Large intestine (tissue), 12 donors: ENCODE measurements at places on chromosomes 12 and 14.

GRCh38 chr12:102484428-102484958, 4.1 kb upstream of the IGF1 start:
- peak; percentile 17 for DNase-seq

DNA sequence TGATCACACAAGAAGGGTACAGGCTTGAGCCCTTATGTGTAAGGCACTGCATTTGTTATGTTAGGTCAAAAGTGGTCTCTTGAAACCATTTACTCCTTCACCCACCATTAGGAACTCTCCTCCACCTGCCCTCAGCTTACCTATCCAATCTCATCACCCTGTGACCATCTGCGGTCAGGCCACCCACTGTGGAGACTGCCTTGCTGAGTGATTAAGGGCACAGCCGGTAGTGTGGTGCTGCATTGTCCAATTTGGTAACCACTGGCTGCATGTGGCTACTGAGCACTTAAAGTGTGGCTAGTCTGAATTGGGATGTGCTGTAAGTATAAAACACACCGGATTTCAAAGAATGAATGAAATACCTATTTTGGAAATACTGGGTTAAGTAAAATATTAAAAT, 177.1 kb upstream of the PARP11 start:
- no peak for DNase-seq

DNA sequence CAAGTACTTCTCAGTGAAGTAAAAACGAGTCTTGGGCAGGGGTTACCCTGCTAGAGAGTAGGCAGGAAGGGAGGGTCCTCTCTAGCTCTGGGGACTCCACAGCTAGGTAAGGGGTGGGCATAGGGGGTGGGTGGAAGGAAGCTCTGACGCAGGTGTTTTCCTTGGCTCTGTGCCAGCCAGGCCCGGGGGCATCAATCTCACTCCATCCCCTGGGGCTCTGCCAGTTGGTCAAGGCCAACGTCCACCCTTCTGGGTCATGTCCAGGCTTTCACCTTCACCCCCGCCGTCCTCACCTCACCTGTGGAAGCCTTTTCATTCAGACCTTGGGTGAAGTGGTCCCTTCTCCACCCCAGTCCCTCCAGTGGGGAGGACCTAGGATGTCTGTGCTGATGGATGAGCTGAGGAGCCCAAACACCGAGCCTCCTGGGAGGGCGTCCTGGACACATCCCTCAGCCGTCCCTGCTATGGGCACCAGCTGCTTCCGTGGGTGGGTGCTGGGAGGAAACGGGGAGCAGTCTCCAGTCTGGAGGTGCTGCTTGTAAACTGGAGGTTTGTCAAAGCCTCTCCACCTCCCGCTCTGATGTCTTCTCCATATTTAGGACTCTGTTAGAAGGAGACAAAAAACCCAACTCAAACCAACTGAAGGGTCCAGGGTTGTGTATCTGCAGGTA, 71.5 kb upstream of the SFSWAP start:
- no peak for DNase-seq

DNA sequence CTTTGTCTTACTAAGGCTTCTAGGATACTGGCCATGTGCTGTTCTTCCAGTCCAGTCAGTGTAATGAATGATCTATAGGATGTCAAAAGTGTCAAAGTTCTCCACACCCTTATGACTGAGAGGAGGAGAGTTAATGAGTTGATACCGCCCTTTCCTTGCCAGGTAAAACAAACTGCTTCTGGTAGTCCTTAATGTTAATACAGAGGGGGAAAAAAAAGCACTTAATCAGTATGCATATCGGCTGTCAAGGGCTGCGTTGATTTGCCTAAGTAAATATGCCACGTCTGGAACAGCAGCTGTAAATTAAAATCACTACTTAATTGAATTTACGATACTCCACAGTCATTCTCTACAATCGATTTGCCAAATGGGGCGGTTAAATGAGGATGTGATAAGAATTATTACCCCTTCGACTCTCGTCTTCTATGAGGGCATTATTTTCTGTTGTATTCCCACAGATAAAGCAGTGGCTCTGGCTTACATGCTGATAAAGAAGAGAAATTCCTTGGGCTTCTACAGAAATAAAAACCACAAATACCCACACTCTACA, 416.0 kb downstream of the KCNH5 start:
- peak; percentile 23 for DNase-seq

DNA sequence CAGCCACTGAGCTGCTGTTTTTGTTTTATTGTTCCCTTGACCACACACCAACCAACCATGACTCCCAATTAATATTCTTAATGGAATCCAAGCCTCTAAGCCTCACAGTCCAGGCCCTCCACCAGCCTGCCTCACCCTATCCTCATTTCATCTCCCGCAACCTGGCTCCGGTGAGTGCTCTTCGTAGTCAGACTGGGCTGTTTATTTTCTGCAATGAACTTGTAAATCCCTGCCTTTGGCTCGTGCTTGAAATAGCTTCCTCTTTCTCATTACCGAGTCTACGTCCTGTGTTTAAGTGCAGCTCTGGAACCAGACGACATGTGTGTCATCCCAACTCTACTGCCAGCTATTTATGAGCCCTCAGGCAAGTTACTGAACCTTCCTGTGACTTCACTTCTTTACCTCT, 12.4 kb upstream of the ETFBKMT start:
- DNase-seq = no peak

DNA sequence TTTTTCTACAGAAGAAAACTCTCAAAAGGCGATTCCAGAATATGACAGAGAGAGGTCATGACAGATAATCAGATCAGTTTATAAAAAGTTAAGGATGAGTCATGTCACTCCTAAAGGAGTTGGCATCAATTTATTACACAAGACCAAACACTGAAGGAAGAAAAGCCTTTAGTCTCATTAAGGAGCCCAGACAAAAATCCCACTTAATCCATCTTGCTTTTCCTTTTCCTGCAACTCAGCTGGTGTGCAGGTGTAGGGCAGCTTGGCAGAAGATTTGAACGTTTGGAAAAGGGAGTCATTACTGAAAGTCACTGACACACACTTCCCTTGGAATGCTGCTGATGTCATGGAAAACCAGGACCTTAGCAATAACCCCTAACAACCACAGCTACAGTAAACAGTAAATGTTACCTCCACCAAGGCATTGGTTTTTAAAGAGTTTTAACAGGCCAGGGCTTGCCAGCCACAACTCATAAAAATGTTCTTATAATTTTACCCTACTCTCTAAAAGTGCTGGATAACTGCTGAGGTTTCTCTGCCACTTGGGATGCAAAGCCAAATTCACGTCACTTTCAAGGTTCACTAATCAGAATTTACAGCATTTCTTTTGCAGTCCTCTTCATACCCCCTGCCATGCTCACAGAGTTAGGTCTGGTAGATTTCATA, 320.6 kb downstream of the RAD51B start:
- peak; percentile 82 for DNase-seq

DNA sequence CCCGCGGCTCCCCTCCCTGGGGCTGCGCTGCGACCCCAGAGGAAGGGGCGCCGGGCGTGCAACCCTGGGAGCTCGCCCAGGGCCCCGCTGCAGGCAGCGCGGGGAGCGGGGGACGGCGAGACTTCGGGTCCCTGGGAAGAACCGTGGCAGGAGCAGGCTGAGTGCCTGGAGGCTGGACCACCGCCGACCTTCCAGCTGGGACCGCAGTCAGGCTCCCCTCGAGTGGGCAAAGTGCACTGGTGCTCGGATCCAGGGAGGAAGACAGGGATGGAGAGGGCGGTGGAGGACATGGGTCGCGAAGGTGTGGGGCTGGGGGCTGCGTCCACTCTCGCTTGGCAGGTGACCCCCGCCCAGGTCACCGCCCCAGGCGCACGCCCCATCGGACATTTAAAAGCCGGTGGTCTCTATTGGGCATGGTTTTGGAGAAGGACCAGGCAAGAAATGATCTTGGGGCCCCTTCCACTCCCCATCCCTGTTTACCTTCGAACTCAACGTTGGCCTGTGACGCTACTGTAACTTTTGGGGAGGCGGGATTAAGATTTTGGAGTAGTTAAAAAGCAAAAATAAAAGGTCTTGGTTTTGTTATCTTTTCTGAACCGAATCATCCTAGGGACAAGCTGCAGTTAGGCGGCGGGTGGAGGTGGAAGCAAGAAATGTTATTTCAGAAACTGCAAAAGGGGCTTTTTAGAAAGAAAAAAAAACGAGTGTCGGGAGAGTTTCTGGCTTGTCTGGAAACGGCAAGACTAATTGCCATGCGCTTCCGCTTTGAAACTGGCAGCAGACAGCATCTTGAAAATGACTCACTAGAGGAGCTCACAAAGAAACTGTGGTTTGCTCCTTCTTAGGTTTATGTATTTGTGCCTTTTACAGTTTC, 1.0 kb downstream of the ELK3 start:
- no peak for DNase-seq

GRCh38 chr14:64703395-64704142, 655 bp upstream of the PLEKHG3 start:
- DNase-seq = no peak

DNA sequence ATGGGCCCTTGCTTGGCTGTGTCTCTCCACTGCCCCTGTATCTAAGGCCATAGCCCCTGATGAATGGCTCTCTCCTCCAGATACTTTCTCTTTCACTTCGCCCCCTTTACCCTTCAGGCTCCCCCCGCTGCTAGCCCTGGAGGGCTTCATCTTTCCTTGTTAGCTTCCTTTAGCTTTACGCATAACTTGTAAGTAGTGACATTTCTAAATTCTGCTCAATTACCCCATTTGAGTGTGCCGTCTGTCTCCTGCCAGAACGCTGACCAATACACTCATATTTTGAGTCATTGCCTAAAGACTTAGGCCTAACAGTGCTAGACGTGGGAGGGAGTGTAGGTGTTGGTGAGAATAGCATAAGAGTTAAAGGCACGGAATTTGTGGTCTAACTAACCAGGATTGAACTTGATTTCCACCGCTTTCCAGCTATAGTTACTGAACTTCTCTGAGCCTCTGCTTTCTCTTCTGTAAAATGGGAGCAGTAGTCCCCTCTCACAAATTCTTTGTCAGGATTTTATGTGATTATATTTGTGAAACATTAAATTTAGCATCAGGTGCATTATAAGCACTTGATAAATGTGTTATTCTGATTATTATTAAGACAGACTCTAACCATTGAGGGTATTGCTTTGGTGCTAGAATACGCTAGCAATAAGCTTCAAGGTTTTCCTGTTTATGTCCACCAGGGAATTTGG, 129.3 kb downstream of the ZFP36L1 start:
- no peak for DNase-seq

DNA sequence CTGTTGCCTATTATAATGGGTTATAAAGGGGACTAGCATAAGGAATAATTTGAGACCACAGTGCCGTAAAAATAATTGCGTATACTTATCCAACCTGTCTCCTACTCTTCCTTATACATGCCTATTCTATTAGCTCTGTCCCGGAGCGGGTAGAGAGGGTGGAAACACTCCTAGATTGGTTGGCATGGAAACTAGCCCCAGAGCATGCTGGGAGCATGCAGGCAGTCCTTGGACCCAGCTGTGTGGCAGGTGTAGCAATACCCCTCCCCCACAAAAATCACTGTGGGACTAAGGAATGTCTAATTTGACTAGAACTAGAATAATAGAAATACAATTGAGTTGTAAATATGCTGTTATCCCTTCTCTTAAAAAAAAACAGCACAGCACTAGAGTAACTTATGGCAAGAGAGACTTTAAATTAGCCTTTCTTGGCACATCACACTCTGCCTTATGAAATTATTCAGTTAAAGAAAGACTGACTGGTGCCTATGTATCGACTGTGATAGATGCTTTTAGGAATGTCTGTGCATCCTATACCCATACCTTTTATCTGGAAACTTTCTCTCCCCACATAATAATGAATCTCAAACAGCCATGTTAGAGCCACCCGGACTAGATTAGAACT, 244.0 kb upstream of the DAAM1 start:
- peak; percentile 80 for DNase-seq

DNA sequence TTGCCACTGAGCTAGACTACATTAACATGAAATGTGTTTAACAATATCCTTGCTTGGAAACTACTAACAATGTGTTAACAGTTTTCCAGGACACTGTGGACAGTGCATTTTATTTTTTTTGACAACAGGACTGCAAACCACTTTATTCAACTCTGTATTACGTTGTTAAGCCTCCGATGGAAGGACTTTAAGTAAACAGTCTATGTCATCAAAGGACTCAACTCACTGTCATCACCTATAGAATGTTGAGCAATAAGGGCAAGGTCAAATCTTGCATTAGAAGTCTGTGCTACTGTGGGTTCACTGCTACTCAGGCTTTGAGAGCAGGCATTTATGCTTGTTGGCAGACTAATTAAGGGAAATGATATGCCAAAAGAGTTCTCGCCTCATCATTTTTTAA, 483.7 kb downstream of the FLRT2 start:
- DNase-seq = no peak

- DNase-seq = no peak
These were observed 334.8 kb upstream of the TMPO start for GRCh38 chr12:98180603-98181002.

GRCh38 chr14:92316176-92316575, 6.8 kb upstream of the SLC24A4 start:
- DNase-seq = no peak

DNA sequence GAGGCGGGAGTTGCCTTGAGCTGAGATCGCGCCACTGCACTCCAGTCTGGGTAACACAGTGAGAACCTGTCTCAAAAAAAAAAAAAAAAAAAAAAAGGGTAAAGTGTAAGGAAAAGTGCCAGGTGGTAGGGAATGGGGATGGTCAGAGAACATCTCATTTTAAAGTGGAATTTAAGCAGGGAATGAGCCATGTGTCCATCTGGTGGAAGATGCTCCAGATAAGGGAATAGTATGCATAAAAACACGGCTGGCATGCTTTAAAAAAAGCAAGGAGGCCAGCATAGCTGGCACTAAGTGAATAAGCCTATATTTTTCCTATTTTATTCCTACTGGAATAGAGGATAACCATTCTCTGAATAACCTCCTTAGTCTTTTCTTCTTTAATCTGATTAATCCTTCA, 33.7 kb downstream of the FAM186A start:
- DNase-seq = no peak

GRCh38 chr12:46839964-46840363, 14.2 kb upstream of the SLC38A4 start:
- no peak for DNase-seq

DNA sequence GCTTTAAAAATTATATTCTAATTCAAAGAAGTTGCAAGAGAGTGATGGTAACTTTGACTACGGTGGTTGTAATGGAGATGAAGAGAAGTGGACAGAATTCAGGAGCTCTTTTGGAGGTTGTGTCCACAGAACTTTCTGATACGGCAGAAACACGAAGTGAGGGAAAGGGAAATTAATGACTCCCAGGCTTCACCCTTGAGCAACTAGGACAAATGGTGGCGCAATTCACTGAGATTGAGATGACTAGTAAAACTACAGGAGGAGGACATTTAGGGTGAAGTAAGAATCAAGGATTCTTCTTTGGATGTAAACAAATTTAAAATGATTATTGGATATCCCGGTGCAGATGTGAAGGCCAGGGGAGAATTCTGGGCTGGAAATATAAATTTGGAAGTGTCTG, 212.6 kb downstream of the PTPRO start:
- DNase-seq = no peak

DNA sequence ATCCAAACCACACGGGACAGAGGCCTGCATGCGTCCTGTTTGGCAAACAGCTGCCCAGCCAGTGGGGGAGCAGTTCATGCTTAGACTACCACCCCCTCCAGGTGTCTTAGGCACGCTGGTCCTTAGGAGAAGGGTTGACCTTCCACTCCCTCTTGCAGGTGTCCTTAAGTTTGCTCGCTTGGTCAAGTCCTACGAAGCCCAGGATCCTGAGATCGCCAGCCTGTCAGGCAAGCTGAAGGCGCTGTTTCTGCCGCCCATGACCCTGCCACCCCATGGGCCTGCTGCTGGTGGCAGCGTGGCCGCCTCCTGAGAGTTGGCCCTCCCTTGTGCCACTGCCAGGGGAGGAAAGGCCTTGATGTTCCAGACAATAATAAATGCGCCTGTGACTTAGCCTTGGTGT, 1.8 kb downstream of the C12orf57 start:
- no peak for DNase-seq

GRCh38 chr14:44989497-44990440, 27.8 kb downstream of the TOGARAM1 start:
- no peak for DNase-seq

- DNase-seq = no peak
These were observed 272.4 kb upstream of the NPAS3 start for GRCh38 chr14:32666308-32666707.
